ENCODE measurements at places on chromosomes 1 and 21. TPM values are rescaled to one million over a fixed set of nuclear protein-coding genes. Genes with fewer than 3 reads are reported as not detected.

The ADORA1 gene
- 1.3 TPM for total RNA-seq

The SELP gene
- total RNA-seq: not detected

The HFM1 gene
- total RNA-seq: 2.1 TPM

- peaks cover 8% of the 10 kb centered on the region for H3K4me1 ChIP-seq
- no peak overlapping the region for H3K4me3 ChIP-seq
- no peaks in the 10 kb centered on the region for H3K36me3 ChIP-seq
- H3K27ac ChIP-seq: no peak overlapping the region
- H3K27me3 ChIP-seq: no peaks in the 10 kb centered on the region
These were observed 505.1 kb upstream of the USP24 start for GRCh38 chr1:55720261-55720660.

DNA sequence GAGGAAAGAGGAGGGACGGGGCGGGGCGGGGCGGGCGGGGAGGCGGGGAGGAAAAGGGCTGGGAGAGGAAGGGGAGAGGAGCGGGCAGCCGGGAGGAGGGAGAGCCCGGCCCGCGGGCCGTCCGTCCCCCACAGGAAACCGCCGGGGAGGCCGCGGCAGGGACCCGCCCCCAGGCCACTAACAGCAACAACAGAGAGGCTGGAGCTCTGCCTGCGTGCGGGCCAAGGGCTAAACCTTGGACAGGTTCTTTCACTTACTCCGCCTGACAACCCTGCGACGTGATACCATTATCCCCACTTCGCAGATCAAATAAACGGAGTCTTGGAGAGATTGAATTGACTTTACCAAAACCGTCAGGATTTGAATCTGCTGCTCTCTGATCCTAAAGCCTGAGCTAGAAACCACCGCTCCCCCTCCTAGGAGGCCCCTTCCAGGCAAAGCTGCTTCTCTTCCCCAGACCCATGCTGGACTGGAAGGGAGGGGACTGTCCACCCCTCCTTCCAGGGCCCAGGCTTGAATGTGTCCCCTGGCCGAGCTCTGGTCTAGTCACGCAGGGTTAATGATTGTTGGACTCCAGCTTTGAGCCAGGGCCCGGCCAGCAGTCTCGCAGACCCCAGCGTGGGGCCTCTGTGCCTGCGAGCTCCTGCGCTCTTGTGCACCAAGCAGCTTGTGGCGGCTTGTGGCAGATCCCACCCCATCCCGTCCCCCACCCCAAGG, at the start of gene EVA1B:
Gene EVA1B (minus strand): TSS at position 10 of the 717 bp plus-strand sequence. CDS start 608 bp downstream, outside the sequence.
- peak within 1 kb of the TSS; percentile 66 for H3K4me3 ChIP-seq
- no peaks in the 10 kb centered on the region for H3K27me3 ChIP-seq

The SERPINC1 gene
- total RNA-seq: not detected

- H3K4me1 ChIP-seq: peaks cover 9% of the 10 kb centered on the region
- no peak overlapping the region for H3K4me3 ChIP-seq
These were observed 44.5 kb downstream of the KIRREL1 start for GRCh38 chr1:158037866-158038359.

GRCh38 chr1:246159279-246160227, 347.5 kb downstream of the SMYD3 start:
- no peaks in the 10 kb centered on the region for H3K27me3 ChIP-seq
- no peak for DNase-seq
- H3K36me3 ChIP-seq: no peaks in the 10 kb centered on the region
- H3K27ac ChIP-seq: no peak overlapping the region

The PTGER3 gene
- total RNA-seq: 0.26 TPM

The TBX15 gene
- total RNA-seq: not detected

GRCh38 chr21:45699251-45699942, 55.9 kb downstream of the PCBP3 start:
- H3K36me3 ChIP-seq: no peaks in the 10 kb centered on the region
- no peak for DNase-seq
- no peak overlapping the region for H3K27ac ChIP-seq
- H3K4me3 ChIP-seq: no peak overlapping the region

GRCh38 chr1:51669816-51670215, 52.9 kb downstream of the OSBPL9 start:
- no peak overlapping the region for H3K27ac ChIP-seq
- no peaks in the 10 kb centered on the region for H3K27me3 ChIP-seq
- no peaks in the 10 kb centered on the region for H3K36me3 ChIP-seq
- DNase-seq: no peak
- H3K4me1 ChIP-seq: peaks cover 4% of the 10 kb centered on the region

The COG2 gene
- 42.2 TPM for total RNA-seq

GRCh38 chr21:14952916-14953315, 111.9 kb downstream of the NRIP1 start:
- H3K4me1 ChIP-seq: no peaks in the 10 kb centered on the region
- H3K27ac ChIP-seq: no peak overlapping the region

DNA sequence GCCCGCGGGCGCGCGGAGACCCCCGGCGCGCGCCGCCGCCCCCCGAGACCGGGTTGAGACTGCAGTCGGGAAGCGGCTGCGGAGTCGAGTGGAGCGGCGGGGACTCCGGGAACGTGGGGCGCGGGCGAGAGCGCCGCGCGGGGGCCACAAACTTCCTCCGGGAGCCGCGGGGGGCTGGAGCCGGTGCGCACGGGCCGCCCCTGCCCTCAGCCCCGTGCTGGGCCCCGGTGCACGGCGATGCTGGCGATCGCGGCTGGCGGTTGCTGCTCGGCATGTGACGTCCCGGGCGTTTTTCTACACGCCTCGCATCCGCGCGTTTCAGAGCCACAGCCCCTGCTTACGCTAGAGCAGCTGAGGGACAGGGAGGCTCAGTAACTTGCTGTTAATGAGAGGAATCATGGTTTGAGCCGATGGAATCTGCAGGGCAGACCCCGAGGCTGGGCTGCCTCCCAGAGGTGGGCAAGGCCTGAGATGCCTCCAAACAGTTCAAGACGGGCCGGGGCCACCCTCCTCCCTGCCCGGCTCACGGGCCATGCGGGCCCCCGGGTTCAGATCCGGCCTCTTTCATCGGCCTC, 520 bp downstream of the TMEM201 start:
- H3K27ac ChIP-seq: no peak overlapping the region
- peak overlapping the region; percentile 86 for H3K4me3 ChIP-seq
- H3K27me3 ChIP-seq: no peaks in the 10 kb centered on the region
- DNase-seq: no peak

The SAMSN1 gene
- total RNA-seq: 4.6 TPM

The ATF6 gene
- total RNA-seq: 10.4 TPM

GRCh38 chr1:156692441-156692924, 12.9 kb downstream of the CRABP2 start:
- peak overlapping the region; percentile 75 for H3K4me3 ChIP-seq
- H3K27me3 ChIP-seq: no peaks in the 10 kb centered on the region
- no peak for DNase-seq
- peaks cover 17% of the 10 kb centered on the region for H3K4me1 ChIP-seq
- H3K27ac ChIP-seq: no peak overlapping the region
- no peaks in the 10 kb centered on the region for H3K36me3 ChIP-seq

GRCh38 chr1:41758500-41758899, 160.2 kb downstream of the HIVEP3 start:
- H3K27ac ChIP-seq: no peak overlapping the region
- no peaks in the 10 kb centered on the region for H3K27me3 ChIP-seq
- no peaks in the 10 kb centered on the region for H3K36me3 ChIP-seq
- no peaks in the 10 kb centered on the region for H3K4me1 ChIP-seq
- DNase-seq: no peak
- H3K4me3 ChIP-seq: no peak overlapping the region

- no peak overlapping the region for H3K4me3 ChIP-seq
- no peak overlapping the region for H3K27ac ChIP-seq
- H3K4me1 ChIP-seq: peaks cover 8% of the 10 kb centered on the region
- peaks cover 8% of the 10 kb centered on the region for H3K36me3 ChIP-seq
These were observed 3.1 kb upstream of the BLACAT1 start for GRCh38 chr1:205458777-205459566.

The PPIAL4G gene
- not detected for total RNA-seq

DNA sequence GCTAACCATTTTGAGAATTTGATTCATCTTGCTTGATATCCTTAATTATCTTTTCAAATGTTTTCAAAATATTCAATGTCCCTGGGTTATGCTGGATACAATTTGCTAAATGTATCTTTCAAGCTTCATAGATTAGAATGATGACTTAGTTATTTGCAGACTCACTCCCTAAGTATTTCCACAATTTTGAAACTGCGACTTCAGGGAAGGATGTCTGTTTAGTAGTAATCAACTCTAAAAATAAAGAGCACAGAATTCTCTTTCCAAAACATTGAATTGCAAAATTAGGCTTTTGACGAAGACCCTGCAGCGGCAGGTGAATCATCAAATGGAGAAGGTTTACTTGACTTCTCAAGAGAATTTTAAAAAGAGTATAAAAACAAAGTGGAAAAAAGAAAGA, 14.2 kb downstream of the RGS1 start:
- no peaks in the 10 kb centered on the region for H3K4me1 ChIP-seq
- H3K27ac ChIP-seq: no peak overlapping the region
- no peak for DNase-seq
- no peaks in the 10 kb centered on the region for H3K27me3 ChIP-seq

DNA sequence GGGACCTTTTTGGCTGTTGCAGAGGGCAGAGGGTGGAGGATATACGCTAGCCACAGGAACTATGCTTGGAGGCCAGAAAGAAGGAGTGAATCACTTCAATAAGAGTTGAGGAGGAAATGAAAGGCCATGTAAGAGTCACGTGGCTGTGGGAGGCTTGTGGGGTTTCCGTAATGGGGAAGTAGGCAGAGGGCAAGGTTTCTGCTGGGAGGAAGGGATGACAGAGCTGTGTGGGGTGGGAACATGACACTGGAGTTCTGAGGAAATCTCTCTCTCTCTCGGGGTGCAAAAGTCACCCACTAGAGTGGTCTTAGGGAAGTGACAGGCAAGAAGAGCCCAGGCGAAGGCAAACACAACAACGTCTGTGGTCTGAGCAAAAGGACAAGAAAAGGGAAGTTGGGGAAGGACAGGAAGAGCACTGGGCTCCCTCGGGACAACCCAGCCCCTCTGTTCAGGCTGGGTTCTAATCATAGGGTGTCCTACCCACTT, 3.9 kb upstream of the CD1C start:
- H3K4me1 ChIP-seq: no peaks in the 10 kb centered on the region
- no peak for DNase-seq
- H3K36me3 ChIP-seq: peaks cover 3% of the 10 kb centered on the region

GRCh38 chr1:43373066-43373940, 5.5 kb upstream of the ELOVL1 start:
- no peak for DNase-seq
- no peaks in the 10 kb centered on the region for H3K4me1 ChIP-seq
- no peak overlapping the region for H3K4me3 ChIP-seq
- no peaks in the 10 kb centered on the region for H3K36me3 ChIP-seq

Measured in H9 (cell line).